RPMI8226 (cell line): ENCODE measurements at places on chromosomes 13 and 19.

DNA sequence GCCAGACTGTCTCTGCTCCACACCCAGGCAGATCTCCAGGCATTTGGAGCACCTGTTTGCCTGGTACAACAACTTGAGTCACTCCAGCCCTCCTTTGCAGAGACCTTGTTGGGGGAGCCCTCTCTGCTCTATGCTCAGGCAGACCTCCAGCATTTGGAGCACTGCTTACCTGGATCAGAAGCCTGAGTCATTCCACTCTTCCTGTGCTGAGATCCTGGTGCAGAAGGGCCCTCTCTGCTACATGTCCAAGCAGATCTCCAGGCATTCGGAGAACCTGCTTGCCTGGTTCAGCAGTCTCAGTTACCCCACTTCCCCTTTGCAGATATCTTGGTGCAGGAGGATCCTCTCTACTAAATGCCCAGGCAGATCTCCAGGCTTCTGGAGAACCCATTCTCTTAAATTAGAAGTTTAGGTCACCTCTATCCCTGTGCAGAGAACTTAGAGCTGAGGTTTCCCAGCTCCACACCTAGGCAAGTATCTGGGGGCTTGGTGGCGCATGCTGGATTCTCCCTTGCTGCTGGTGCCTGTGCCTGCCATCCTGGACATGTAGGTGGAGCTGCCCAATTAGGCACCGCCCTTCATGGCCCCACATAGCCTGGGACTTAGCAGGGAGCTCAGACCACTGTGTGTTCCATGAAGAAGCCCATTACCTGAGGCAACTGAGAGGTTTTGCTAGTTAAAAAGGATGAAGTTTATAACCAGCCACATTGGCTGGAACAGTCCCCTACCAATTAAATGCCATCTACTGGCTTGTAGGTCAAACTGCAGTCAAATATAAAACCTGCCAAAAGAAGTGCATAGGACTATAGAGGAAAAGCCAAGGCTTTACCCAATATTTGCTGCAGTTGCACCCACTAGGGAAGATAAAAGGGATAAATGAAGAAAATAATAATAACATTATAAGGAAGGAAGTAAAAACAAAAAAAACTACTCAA, 97.6 kb upstream of the SLITRK6 start:
- peak; percentile 4 for DNase-seq

GRCh38 chr19:23528376-23528775, 133.1 kb upstream of the ZNF91 start:
- no peak for DNase-seq

- DNase-seq: no peak
Observed at GRCh38 chr19:10685210-10685609, 16.0 kb upstream of the QTRT1 start.

GRCh38 chr19:6864325-6864940, 22.9 kb upstream of the ADGRE1 start:
- DNase-seq: peak; percentile 93
